ENCODE measurements at places on chromosomes 6 and 20. TPM values are rescaled to one million over a fixed set of nuclear protein-coding genes. Genes with fewer than 3 reads are reported as not detected.

UST gene
- total RNA-seq = 2.7 TPM

DNA sequence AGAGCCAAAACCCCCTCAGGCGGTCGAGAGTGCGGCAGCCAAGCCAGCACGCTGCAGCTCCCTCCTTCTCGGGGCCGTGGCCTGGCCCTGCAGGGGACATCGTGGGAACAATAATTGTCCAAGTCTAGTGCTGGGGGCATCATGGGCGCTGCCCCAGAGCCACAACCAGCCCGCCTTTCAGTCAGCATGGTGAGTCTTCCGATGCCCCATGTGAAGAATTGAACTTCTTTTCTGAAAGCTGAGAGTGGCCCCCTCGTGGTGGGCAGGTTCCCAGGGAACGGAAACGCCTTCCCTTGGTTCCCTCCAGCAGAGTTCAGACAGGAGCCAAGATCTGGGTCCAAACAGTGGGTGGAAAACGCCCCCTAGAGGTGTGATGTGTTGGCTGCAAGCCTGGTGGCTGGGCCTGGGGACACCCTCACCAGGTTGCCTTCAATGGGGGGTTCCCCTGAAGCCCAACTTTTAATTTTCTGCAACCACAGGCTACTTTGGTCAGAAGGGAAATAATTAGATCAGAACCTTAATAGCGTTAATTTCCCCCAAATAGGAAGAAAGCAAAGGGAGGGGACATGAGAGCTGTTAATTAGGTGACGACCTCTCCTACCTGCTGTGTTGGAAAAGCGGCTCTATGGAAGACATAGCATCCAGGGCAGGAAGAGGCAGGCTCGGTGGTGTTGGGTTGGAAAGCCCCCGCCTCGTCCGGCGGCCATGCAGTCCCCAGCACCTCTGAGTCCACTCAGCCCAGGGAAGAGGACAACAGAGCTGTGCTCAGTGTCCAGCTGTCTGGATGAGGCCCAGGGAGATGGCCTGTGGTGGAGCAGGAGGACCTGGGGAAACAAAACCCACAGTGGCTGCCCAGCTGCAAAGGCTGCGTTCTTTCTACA, 4.7 kb upstream of the MRGBP start:
- DNase-seq = peak; percentile 73

DNA sequence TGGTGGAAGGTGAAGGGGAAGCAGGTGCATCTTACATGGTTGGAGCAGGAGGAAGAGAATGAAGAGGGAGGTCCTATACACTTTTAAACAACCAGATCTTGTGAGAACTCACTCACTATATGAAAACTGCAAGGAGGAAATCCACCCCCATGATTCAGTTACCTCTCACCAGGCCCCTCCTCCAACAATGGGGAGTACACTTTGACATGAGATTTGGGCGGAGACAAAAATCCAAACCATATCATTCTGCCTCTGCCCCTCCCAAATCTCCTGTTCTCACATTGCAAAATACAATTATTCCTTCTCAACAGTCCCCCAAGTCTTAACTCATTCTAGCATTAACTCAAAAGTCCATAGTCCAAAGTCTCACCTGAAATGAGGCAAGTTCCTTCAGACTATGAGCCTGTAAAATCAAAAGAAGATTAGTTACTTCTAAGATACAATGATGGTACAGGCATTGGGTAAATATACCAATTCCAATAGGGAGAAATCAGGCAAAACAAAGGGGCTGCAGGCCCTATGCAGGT, 60.5 kb downstream of the EDN1 start:
- DNase-seq = no peak

DNA sequence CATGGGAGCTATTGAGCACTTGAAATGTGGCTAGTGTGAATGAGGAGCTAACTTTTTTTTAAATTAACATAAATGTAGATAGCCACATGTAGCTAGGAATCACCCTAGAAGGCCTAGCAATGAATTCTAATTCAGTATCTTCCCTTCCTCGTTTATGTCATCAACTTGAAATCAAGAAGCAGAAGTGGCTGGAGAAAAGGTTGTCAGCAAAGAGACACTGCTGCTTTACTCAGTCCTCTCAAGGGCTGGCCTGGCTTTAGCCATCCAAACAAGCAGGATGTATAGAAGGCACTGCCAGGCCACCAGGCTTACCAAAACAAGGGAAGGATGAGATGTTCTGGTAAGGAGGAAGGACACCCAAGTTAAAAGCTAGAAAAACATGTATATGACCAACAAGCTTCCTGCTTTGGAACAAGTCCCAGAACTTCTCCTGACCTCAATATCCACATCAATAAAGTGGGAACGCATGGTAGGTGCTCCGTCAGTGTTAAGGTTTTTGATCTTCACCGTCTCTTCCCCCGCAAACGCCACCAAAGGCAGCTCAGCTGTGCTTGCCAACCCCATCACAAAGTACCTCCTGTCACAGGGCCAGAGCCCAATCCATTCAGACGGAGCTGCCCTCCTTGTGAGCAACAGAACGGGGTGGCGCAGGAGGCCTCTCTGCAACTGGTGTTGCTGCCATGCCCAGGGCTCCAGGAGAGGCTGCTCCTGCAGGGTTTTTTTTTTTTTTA, 235.8 kb upstream of the RIN2 start:
- no peak for DNase-seq

DNA sequence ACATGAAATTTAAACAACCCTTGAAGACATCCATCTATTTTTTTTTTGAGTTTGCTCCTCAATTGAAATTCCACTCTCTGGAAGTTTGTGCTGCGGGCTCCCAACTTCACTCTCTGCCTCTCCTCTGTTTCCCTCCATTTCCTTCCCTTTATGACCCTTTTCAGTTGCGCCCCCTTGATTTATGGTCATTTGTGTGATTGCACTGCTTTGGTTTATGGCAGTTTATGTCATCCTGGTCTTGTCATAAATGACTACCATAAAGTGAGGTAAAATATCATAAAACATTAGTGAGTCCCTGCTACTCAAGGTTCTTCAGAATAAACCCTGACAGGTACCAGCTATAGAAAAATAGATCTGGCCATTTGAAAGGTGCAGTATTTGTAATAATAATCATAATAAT, 348.3 kb upstream of the ZFP64 start:
- DNase-seq = no peak

Data from heart left ventricle (tissue), 16 donors.